NK-92 treated with Interleukin-12 subunit alpha and Interleukin-12 subunit beta, amount 100 ng/mL, for 24 hours (cell line): ENCODE measurements at places on chromosomes 11 and 22.

DNA sequence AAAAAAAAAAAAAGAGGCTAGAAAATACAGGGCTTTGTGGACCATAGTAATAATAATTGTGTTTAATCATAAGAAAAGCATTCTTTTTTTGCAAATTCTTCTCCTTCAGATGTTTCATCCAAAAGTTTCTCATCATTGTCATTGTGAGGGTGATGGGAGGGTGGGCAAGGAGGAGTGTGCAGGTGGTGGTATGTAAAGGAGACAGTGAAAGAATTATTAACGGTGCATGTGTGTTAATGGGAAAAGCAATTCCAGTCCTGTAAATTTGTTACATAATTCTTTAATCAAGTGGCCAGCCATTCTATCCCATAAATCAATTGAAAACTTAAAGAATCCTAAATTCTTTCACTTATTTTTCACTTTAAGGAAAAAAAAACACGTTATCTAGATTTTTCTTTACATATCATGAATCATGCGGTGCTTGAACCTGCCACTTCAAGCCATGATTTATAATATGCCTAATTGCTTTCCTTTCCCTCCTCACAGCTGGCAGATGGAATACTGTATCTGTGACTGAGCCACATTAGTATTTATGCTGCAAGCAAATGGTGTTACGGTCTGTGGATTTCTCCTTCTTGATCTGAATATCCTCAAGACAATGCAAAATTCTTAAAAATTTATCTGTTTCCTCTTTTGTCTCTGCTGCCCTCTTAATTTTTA lies 318.5 kb downstream of the JRKL start:
- no peak for DNase-seq

DNA sequence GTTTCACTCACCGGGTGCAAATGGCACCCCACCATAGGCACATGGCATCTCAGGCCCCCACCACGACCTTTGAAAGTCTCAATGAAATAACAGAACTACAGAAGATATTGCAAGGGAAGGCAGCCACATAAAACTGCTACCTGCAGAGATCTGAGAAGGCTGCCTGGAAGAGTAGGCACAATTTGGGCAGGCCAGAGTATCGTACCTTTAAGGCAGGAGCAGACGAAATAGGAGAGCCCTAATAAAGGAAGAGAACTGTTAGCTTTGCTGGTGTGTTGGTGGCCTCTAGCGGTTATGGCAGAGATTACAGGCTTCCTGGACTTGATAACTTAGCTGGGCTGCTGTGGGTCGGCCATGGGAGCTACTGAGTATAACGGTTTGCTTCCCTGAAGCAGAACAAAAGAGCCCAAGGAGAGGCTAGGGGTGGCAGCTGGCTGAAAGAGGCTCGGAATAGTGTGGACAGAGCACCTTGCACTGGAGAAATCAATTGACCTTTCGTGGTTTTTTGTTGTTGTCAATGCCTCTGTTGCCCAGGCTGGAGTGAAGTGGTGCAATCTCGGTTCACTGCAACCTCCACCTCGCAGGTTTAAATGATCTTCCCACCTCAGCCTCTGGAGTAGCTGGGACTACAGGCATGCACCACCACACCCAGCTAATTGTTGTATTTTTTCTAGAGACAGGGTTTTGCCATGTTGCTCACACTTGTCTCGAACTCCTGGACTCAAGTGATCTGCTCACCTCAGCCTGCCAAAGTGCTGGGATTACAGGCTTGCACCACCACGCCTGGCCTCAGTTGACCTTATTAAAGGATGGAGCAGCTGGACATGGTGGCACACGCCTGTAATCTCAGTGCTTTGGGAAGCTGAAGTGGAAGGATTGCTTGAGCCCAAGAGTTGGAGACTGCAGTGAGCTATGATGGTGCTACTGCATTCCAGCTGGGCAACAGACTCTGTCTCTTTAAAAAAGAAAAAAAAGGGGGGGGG lies 4.8 kb downstream of the SDF2L1 start:
- no peak for DNase-seq

DNA sequence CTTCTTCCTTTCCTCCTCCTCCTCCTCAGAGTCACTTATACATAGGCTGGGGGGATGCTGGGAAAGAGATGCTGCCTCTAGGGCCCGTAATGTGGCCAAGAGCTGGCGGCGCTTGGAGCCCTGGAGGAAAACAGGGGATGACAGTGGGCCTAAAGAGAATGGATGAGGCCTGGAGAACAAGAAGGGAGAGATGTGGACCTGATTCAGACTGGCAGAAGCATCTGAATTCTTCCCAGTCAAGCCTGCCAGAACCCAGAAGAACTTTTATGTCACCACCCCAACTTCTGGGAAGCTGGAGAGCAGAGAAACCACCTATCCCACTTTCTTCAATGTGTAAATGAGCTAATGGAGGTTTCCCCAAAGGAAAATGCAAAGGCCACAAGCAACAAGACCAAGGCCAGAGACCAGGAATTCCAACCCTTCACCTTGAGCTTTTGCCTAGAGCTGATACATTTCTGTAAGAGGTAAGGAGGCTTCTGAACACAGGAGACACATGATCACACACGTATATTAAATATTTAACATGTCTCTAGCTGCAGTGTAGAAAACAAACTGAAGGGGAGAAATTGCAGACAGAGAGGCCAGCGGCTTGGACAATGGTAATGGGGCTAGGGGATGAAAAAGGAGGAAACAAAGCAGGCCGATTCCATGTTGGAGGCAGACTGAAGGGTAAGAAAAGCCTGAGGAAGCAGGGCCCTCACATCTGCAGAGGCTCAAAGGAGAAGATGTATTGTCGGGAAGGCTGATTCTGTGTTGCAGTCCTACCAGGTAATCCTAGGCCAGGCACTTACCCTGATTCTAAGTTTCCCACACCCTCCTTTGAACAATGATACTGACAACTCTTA lies 1.1 kb downstream of the RRP8 start:
- no peak for DNase-seq

- DNase-seq: no peak
Measured at GRCh38 chr22:37913233-37913721, 7.2 kb downstream of the MICALL1 start.

- no peak for DNase-seq
Measured at GRCh38 chr22:29205252-29205593, 473 bp upstream of the EMID1 start.

DNA sequence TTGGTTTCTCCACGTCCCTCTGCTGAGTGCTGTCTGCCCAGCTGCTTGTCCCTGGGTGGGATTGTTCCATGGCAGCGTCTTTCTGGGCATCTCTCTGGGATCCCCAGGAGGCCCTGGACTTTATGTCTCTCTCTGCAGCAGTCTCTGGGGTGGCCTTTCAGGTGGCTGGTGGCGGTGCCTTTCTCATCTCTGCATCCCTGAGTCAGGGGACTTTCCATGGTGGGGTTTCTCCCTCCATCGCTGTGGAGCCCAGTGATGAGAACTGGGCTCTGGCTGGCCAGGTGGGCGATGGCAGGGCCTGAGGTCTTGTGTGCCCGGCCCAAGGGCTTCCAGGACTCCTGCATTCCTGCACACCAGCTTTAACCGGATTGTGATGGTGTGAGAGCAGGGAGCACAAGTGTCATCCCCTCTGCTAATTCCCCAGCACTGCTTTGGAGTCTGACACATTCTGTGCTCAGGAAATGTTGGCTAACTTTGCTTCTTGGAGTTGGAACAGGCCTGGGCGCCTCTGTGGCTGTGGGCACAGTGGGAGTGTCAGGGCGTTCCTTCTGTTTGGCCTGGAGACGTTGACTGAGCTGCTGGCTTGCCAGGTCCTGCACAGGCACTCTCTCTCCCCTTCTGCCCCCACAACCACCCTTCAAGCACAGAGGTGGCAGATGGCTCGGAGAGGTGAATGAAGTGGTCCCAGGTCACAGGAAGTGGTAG lies 27.9 kb downstream of the FAM83F start:
- DNase-seq: no peak

DNA sequence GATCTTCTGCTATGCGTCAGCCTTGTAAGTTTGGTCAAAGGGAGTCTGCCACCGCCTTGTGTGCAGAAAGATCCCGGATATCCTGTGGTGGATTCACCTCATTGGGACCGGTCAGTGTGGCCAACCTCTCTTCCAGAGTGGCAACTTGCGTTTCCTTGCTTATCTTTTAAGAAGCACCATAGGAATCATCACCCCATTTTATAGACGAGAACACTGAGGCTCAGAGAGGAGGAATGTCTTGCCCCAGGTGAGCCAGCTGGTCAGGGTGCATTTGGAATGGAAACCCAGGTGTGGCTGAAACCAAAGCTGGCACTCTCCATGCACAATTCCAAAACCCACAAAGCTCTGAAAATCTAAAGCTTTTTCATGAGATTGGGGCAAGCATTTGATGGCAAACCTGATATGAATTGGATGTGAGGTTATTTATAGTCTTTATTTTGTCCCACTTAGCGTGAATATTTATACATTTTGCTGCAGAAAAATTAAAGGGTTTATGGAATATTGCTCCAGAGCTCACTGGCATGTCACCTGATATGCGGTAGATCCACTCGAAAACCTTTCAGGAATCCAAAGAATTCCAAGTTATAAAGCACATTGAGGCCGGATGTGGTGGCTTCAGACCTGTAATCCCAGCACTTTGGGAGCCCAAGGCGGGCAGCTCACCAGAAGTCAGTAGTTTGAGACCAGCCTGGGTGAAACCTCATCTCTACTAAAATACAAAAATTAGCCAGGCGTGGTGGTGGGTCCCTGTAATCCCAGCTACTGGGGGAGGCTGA lies 12.1 kb upstream of the EIF3D start:
- no peak for DNase-seq

GRCh38 chr11:103545551-103545950 lies 436.3 kb downstream of the DYNC2H1 start:
- no peak for DNase-seq

DNA sequence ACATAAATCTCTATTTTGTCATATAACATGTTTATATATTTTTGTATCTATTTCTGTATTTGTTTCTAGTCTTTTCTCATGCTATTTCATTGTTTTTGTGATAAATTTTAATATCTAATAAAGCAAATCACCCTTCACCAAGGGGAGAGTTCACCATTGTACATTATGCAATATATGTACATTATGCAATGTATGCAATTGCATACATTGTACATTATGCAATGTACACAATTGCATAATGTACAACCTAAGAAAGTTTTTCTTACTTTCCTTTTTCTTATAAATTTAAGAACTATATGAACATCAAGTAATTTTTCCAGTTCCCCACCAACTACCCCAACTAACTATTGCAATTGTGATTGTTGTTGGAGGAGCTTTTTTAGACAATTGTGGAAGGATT lies 44.1 kb upstream of the GLYATL2 start:
- DNase-seq: no peak

- no peak for DNase-seq
Measured at GRCh38 chr11:74169738-74170458, 904 bp downstream of the C2CD3 start.

DNA sequence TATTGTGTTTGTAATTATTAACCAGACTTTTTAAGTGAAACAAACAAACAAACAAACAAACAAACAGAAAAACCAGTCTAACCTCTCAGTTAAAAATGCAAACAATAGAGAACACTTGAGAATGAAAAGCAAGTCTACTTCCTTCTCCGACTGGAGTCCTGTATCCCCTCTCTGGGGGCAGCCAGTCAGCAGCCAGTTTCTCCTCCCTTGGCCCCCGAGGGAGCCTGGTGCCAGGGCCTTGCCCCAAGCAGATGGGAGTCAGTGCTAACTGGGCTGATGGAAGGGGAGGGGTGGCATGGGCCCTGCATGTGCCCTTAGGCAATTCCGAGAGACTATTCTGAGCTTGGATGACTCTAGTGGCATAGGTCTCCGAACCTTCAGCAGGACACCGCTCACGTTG lies 137.2 kb downstream of the GRIK4 start:
- no peak for DNase-seq

- no peak for DNase-seq
Measured at GRCh38 chr11:80700386-80700785, 1259.6 kb upstream of the TENM4 start.

- no peak for DNase-seq
Measured at GRCh38 chr11:112249871-112250610, 10.6 kb downstream of the PLET1 start.

- DNase-seq: no peak
Measured at GRCh38 chr11:7275133-7275532, 23.4 kb downstream of the SYT9 start.

- no peak for DNase-seq
Measured at GRCh38 chr11:11660363-11660740, 38.5 kb upstream of the GALNT18 start.

DNA sequence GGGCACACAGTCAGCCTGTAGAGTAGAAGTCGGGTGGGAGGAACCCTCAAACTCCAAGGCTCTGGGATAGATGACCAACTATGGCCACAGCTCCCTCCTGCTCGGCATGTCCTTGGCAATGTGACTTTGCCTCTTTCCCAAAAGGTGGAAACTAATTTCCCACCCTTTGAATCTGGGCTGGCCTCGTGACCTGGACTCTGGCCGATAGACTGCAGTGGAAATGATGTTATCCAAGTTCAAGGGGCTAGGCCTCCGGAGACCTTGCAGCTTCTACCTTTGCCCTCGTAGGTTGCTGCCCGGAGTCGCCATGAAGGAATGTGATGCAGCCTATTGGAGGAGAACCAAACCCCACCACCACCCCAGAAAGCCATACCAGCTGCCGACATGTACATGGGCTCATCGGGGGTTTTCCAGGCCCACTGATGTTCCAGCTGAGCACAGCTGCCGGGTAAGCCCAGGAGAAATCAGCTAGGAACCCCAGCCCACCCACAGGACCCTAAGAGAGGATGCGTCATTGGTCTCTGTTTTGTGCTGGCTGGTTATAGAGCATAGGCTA lies 30.4 kb downstream of the KCNJ4 start:
- DNase-seq: no peak

DNA sequence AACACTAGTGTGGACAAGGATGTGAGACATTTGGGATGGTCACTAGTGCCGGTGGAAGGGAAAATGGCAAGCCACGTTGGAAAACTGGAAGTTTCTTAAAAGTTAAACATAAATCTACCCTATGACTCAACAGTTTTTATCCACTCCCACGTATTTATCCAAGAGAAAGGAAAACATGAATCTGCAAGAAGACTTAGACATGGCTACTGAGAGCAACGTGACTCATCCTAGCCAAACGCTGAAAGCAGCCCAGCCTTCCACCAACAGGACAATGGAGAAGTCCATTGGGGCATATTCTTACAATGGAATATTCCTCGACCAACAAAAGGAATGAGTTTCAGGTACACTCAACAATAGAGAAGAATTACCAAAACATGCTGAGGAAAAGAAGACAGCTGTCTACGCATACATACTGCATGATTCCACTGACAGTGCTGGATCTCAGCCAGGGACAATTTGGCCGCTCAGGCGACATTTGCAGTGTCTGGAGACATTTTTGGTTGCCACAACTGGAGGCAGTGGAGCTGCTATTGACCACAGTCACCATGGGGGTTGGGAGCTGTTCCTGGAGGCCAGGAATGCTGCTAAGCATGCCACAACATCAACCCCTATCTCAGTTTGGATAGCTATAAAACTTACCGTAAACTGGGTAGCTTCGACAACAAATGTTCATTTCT lies 21.2 kb downstream of the SYT13 start:
- DNase-seq: no peak

DNA sequence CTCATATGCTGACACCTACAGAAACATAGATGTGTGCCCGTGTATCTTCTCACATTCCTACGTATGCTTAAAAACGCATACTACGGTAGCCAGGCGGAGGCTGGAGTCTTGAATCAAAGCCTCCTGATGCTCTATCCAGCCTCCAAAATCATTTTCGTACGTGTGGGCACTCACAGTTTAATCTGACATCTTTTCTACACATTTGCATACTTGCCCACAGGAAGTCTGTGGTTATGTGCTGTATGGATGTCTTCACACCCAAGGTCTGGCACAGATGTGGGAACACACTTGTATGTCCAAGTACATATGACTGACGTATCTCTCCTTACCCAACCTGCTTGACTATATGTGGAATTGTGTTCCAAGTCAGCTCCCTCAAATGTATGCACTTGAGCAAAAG lies 561.8 kb upstream of the CADM1 start:
- DNase-seq: no peak

GRCh38 chr11:477052-477715 lies 27.1 kb downstream of the PTDSS2 start:
- DNase-seq: no peak
